ENCODE measurements at places on chromosomes 6 and 20.

GRCh38 chr20:17036541-17036940, 190.3 kb upstream of the PCSK2 start:
- no peak for DNase-seq

- DNase-seq, result no peak
Observed at GRCh38 chr20:9515741-9516233, 1.4 kb downstream of the LAMP5 start.

DNA sequence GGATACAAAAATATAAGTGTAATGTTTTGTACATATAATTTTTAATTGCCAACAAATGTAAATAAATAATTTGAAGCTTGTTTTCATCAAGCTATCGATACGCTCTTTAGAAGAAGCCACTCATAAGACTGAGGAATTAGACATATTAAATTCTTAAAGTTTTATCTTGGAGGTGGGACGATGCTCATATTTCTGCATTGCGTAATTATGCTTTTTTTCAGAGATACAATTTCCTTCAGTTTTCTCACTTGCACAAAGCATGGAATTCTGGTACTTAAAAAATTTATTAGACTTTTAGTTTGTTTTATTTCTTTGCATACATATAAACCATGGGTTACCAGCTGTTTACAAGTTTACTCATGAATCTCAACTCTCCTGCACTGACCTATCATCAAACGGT, 980.0 kb downstream of the EYS start:
- DNase-seq, result no peak

DNA sequence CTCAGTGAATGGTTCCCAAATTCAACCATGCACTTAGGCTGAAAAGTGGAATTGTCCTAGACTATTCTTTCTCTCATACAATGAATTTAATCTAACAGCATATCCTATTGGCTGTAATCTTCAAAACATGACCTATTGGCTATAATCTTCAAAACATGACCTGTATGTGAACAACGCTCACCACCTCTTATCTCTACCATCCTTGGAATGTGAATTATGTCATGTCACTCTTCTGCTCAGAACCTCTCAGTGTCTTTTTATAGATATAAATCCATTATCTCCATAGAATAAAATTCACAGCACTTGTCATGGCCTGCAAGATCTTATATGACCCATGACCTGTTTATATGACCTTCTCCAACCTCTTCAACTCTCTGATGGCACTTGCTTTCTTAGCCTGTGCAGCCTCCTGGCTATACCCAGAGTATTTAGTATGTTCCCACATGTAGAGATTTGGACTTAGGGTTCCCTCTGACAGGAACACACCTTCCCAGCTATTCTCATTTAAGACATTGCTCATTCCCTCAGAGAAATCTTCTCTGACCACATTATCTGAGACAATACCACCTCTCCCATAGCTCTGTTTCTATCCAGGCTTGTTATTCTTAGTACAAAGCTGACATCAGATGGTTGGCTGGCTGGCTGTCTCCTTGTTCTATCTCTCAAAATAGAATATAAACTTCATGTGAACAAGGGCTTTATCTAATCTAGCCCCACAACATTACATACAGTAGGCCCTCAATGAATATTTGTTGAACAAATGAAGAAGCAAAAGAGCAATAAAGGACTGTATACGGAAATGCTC, 275.0 kb upstream of the PREP start:
- no peak for DNase-seq

GRCh38 chr6:43178150-43178549, 3.8 kb upstream of the CUL9 start:
- no peak for DNase-seq

DNA sequence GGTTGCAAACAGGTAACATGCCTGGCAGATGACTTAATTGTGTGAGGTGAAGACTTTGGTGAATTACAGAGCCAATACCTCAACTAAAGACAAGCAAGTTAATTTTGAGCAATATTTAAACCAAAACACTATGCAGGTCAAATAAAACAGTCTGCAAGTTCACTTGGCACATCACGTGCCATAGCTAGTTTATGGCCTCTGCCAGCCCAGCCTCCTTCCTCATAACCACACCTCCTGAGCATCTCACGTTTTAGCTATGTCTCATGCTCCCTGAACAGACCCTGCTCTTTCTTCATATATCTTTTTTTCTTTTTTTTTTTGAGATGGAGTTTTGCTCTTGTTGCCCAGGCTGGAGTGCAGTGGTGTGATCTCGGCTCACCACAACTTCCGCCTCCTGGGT, 4.5 kb upstream of the CNBD2 start:
- no peak for DNase-seq

GRCh38 chr20:15642676-15643075, 930.6 kb downstream of the KIF16B start:
- no peak for DNase-seq

DNA sequence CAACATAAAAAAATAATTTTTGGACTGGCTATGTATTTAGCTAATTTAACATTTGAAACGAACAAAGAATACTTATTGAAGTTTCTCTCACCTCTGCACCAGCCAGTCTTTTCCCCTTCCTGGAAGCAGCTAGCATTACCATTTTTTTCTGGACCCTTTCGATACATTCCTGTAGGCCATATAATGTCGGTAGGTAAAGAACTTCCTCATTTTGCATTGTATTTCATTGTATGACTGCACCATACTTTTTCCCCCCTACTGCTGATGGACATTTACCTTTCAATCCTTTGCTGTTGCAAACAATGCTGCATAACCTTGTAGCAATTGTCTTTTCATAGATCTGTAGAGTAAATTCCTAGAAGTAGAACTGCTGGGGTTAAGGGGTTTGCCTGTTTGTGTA, 17.6 kb downstream of the CBFA2T2 start:
- DNase-seq, result no peak

DNA sequence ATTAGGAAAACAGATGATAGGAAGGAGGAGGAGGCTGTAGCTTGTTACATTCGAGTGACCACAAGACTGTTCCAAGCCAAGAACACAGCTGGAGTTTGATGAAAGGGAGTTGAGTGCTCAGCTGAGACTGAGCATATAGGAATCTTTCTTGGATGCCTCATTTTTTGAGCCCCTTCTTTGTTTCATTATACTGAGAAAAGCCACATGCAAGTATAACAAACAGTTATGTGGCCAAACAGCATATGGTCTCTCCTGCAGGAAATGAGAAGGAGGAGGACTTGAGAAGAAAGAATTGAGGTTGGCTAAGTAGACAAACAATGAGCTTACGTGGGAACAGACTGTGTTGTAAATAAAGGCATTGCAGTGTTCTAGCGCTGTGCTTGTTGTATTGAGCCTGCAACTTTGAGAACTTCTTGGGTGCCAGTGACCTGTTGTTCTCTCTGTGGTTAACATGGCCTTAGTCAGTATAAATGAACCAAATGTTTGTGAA, 78.3 kb downstream of the AKAP7 start:
- DNase-seq, result no peak

GRCh38 chr20:1595333-1595732, 24.5 kb downstream of the SIRPB1 start:
- DNase-seq, result no peak

DNA sequence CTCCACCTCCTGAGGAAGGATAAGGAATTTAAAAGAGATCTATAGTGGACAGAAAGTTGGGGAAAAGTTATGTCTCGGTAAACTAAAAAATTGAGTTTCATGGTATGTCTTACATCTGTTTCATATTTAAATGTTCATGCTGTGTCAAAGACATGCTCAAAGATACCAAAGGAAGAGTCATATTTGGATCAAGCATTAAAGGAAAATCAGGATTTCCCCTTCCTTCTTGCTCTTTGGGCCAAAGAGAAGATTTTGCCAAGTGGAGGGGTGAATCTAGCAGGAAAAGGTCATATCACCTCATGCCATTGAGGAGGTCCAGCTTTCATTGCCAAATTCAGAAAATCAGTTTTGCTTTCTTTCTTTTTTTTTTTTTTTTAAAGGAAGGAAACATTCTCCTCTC, 192.4 kb downstream of the OGFRL1 start:
- DNase-seq, result no peak

DNA sequence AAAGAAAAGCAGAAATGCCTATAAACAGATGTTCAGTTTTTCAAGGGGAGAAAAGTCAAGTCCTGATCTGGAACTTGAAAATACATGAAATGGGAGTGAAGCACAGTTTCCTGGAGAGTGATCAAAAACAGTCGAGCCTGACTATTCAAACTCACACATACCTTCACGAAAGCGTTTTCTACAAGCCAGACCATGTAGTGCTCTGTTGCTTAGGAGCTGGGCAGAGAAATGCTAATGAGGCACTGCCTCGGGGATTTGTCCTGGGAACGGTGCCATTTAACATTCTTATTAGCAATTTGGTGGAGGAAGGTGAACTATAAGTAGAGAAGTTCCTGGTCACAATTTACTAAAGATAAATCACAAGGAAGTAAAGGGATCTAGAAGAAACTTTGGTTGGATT, 5.9 kb downstream of the NHSL1 start:
- DNase-seq, result no peak

DNA sequence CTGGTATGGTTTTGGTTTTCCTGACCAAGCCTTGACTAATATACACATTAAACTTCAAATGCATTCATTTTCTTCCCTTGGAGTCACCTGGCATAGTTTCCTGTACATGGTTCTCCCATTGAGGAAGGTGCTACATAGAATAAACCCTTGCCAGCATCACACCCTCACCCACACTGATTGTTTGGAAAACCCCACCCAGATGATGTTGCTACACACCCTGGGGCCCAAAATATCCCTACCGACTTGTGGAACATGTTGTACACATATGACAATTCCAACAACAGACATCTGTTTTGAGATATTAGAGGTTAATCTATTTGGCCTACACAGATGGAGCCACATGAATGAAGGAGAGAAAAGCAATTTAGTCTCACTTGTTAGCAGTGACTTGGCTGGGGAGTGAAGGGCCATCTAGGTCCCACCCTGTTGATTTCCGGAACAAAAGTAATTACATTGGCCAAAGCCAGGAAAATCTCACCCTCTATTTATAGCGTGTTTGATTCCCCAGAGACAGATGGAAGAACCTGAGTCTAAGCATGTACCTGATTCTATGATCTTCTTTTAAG, 606.0 kb upstream of the BTBD3 start:
- DNase-seq, result no peak
